Ascending aorta (tissue), 2 donors: ENCODE measurements at places on chromosomes 5 and 9. TPM values are rescaled to one million over a fixed set of nuclear protein-coding genes. Genes with fewer than 3 reads are reported as not detected.

Gene WDR38
- not detected for total RNA-seq

Gene CCL27
- total RNA-seq = 9.3 TPM

Gene DIPK1B
- 86.2 TPM for total RNA-seq

Gene ANKRD34B
- total RNA-seq = not detected

Gene CDH6
- 6.5 TPM for total RNA-seq

Gene TMCO6
- total RNA-seq = 87.7 TPM

DNA sequence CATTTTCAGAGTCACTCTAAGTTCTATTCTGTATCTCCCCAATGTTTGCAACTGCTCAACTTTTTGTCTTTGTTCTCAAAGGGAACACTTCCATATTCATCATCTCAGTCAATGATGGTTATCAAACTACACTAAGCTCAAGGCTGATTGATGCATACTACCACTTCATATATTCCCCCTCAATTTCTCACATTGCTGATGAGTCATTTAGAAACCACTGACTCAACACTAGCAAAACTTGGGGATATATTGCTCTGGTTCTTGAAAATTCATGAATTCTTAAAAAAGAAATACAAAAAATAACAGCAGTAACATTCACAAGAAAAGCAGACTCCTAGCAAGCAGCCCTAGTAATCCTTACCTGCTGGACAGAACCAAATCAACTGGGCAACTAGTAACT, 52.2 kb downstream of the ABHD17B start:
- H3K4me1 ChIP-seq = no peaks in the 10 kb centered on the region
- no peaks in the 10 kb centered on the region for H3K27me3 ChIP-seq
- no peak overlapping the region for H3K27ac ChIP-seq
- no peaks in the 10 kb centered on the region for H3K36me3 ChIP-seq
- DNase-seq = no peak

- no peaks in the 10 kb centered on the region for H3K36me3 ChIP-seq
- H3K27ac ChIP-seq = no peak overlapping the region
- no peaks in the 10 kb centered on the region for H3K27me3 ChIP-seq
- H3K4me1 ChIP-seq = no peaks in the 10 kb centered on the region
- no peak for DNase-seq
- no peak overlapping the region for H3K4me3 ChIP-seq
These were observed 121.8 kb downstream of the SLF1 start for GRCh38 chr5:94740286-94740685.

DNA sequence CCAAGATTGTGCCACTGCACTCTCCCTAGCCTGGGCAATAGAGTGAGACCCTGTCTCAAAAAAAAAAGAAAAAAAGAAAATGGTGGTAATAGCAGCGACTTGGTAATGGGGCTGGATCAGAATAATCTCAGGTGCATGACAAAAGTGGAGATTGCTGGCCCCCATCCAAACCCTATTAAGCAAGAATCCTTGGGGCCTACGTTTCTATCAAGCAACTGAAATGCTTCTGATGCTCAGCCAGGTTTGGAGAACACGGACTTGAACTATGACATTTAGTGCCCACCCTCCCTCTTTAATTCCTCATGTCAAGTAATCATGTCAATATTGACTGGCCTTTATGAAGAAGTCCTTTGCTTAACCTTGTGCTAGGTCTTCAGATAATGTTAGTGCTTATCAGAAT, 6.6 kb downstream of the C5orf52 start:
- H3K4me1 ChIP-seq = no peaks in the 10 kb centered on the region
- DNase-seq = no peak
- H3K36me3 ChIP-seq = no peaks in the 10 kb centered on the region
- no peak overlapping the region for H3K27ac ChIP-seq

GRCh38 chr5:103908336-103909080, 345.9 kb upstream of the NUDT12 start:
- H3K27ac ChIP-seq = no peak overlapping the region
- no peaks in the 10 kb centered on the region for H3K4me1 ChIP-seq
- H3K4me3 ChIP-seq = no peak overlapping the region

DNA sequence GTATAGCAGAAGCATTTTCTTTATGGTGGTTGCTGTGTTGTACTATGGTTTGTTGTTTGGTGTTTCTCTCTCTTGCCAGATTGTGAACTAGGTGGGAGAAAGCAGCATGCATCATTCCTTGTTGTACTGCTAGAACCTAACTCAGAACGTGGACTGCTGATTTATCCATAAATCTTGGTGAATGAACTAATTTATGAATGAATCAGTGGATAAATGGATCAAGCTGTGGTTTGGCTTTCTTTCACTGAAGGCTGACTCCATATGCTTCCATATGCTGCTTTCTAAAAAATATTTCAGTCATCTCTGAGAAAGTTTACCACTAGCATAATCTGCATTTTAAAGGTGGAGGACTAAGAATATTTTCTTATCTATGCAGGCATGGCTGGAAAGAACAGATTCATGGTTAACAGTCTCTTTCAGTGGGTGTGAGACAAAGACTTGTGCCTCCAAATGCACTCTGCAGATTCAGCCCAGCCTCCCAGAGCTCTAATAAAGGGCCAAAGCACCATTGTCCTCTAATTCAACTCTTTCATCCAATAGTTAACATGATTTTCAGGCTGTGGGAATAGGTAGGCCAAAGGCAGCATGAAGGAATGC, 237.7 kb downstream of the SH3GL2 start:
- H3K27ac ChIP-seq = no peak overlapping the region
- no peak for DNase-seq
- no peaks in the 10 kb centered on the region for H3K4me1 ChIP-seq
- H3K4me3 ChIP-seq = no peak overlapping the region
- no peaks in the 10 kb centered on the region for H3K36me3 ChIP-seq

GRCh38 chr9:116901260-116901659, 214.2 kb downstream of the TRIM32 start:
- no peak overlapping the region for H3K27ac ChIP-seq
- no peak for DNase-seq
- H3K36me3 ChIP-seq = no peaks in the 10 kb centered on the region
- no peaks in the 10 kb centered on the region for H3K4me1 ChIP-seq
